ENCODE measurements at places on chromosomes 4 and X.

- DNase-seq: no peak
These were observed 20.5 kb downstream of the PNMA6E start for GRCh38 chrX:153380691-153381090.

- DNase-seq: no peak
These were observed 210.9 kb downstream of the RTL9 start for GRCh38 chrX:110569506-110569905.

DNA sequence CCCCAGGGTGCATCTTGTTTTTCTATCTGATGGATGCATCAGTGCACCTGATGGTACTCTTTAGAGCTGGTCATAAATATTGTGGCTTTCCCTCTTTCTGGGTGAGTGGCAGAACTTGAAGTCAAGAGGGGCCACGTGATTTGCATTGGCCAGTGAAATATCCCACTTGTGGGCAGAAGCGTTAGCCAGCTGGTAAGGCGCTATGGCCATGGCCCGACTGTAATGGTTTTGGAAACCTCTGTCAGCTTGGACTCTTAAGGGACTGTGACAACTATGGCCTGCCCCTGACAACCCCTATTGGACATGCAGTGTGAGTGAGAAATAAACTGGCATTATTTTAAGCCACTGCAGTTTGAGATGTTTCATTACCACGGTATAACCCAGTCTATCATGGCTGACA, 72.8 kb downstream of the SEL1L3 start:
- no peak for DNase-seq

GRCh38 chr4:159235779-159236368, 133.0 kb downstream of the RAPGEF2 start:
- no peak for DNase-seq

- DNase-seq: no peak
These were observed 30.6 kb downstream of the CLRN2 start for GRCh38 chr4:17545374-17546140.

DNA sequence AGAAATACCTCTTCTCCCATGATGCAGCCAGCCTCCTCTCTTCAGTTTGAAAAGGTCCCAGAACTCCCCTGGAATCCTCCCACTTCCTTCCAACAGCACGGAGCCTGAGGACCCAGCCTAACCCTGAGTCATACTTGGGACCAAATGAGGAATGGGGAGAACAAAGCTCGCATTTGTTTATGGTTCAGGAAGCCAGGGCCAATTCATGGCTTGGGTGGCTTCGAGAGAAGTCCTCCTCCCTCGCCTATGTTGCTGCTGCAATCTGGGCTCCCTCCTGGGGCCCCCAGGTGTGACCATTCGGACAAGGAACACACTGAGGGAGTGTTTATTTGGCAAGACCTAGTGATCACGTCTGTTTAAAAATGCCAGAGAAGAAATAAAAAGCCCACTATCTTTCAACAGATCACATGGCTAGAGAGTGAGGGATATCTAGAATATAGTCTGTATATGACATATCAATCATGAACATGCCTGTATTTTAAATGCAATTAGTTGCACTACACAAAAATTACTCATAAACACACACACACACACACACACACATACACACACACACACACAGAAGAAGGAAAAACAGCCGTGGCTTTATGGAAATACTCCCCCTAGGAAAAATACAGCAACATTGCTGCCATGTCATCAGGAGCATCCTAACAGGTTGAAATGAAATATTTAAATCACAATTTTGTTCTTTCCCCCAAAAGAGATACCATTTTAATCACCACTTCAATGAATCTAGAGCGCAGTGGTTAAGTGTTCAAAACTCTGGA, 155.7 kb upstream of the MAP3K15 start:
- no peak for DNase-seq

Measured in urinary bladder (tissue), 4 donors.